Stimulated activated CD4-positive, alpha-beta T cell treated with anti-CD3 and anti-CD28 coated beads, Interleukin-1b, Interleukin-23, amount 100 ng/mL, for 4 hours (primary cell): ENCODE measurements at places on chromosomes 3 and 15.

DNA sequence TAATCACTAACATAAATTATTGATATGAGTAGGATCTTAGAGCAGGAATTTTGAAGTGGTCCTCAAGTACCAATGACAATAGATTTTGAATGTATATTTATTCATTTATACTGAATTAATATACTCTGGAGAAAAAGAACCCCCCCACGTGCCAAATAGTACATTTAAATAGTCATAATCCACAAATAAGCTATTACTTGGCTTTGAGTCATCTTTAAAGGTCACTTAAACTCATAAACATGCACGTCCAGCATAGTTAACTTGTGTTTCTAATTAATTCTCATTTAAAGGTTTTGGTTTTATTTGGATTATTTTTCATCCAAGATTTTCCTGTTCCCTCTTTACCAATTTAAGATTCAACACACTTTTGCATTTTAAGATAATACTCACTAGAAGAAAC lies 35.1 kb downstream of the FGF7 start:
- no peak for DNase-seq

DNA sequence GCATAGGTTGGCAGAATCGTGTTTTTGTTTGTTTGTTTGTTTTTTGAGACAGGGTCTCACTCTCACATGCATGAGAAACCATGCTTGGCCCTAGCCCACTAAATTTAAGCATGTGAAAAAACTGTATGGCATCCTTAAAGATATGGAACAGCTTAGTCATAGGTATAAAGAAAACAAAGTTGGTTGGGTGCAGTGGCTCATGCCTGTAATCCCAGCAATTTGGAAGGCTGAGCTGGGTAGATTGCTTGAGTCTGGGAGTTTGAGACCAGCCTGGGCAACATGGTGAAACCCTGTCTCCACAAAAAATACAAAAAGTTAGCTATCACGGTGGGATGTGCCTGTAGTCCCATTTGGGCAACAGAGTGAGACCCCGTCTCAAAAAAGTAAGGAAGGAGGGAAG lies 25.2 kb downstream of the EXD1 start:
- DNase-seq: no peak

DNA sequence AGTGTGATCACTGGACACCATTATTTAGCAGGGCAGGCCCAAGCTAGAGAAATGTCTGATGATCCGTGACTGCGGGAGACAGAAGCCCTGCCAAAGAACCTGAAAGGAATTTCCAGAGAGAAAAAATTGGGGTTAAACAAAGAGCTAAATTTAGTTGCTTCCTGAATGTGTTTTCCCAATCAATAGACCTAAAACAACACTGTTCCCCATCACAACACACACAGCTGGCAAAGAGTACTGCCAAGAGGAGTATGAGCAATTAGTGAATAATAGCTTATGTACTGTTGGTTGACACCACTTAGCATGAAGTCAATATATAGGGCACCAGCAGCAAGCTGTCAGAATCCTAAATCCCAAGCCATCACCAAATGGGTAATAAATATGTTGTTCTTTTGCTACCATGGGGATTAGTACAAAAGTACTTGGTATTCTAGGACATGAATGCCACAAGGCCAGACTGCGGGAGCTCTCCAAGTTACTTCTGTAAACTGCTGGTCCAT lies 35.7 kb downstream of the CLK3 start:
- DNase-seq: no peak

DNA sequence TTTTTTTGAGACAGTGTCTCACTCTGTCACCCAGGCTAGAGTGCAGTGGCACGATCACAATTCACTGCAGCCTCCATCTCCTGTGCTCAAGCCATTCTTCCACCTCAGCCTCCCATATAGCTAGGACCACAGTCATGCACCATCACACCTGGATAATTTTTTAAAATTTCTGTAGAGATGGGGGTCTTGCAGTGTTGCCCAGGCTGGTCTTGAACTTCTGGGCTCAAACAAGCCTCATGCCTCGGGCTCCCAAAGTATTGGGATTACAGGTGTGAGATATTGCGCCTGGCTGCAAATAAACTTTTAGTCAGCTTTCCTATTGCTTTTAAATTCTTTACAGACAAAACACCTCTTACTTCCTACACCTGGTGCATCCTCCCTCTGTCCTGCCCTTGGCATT lies 102.1 kb upstream of the VEPH1 start:
- no peak for DNase-seq

- DNase-seq: no peak
These were observed 27.6 kb upstream of the SEMA6D start for GRCh38 chr15:47689660-47690059.

GRCh38 chr3:131555456-131555855 lies 52.7 kb upstream of the MRPL3 start:
- no peak for DNase-seq

- DNase-seq: no peak
These were observed 287.3 kb upstream of the GBE1 start for GRCh38 chr3:82048711-82049110.

GRCh38 chr15:57777003-57777402 lies 70.5 kb downstream of the POLR2M start:
- no peak for DNase-seq

DNA sequence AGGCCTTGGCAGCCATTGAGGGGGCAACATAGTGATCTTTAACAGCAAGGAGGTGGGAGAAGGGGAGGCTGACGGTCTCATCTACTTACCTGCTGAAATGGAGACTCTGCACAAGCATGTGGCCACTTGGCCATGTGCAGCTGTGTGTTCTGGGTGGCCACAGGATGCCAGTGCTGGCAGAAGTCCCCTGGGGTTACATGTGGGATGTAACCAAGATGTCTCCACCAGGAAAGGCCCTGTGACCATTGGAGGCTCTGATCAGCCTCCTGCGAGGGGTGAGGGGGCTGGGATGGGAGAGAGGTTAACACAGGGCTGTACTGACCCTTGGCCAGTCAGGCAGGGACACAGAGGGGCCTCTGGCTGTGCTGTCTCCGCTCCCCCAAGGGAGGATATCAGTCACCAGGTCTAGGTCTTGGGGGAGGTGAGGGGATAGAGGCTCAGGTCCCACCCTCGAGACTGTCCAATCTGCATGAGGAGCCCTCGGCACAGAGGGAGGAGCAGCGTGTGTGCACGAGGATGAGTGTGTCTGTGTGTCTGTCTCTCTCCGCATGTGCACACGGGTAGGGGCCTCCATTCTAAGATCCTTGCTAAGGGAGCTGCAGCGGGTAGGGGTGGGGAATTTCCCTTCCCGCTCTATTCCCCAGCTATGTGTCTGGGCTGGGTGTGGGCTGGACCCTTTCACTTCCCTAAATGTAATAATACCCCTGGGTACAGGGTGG lies 19.5 kb downstream of the PRKCD start:
- no peak for DNase-seq

DNA sequence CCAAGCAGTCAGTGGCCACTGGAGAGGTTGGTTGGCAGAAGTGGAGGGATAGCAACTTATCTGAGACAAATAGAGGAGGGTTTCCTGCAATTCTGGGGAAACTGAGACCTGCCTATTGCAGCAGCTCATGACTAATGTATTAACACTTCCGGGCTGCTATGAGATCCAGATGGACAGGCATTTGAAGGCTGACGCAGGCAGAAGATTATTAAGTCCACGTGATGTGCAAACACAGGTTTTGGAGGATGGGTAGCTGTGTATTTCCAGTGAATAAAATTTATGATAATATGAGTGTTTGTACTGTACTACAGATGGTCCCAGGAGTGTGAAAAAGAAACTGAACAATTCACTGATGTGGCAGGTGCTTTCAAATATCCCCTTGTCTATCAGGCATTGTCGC lies 28.5 kb upstream of the CFAP161 start:
- no peak for DNase-seq

DNA sequence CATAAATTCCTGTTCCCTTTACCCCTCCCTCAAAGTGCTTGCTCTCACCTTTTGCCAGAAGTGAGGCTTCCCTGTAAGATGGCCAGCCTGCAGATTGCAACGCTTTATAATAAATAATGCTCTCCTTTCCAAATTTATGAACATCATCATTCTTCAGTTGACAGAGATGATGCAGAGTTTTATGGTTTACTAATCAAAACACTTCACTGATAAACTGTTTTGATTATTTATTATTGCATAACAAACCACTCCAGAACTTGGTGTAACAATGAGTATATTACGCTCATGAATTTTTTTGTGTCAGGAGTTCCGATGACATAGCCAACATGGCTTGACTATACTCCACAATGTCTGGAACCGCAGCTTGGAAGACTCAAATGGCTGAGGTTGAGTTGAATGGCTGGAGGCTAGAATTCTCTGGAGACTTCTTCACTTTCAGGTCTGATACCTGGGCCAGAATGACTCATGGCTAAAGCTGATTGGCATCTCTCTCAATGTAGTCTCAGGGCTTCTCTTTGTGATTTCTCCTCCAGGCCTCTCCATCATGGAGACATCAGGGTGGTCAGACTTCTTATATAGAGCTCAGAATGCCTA lies 27.3 kb upstream of the TGFBR2 start:
- no peak for DNase-seq

GRCh38 chr15:34759347-34759746 lies 4.5 kb upstream of the GJD2 start:
- DNase-seq: no peak

GRCh38 chr15:62857411-62857853 lies 185.1 kb upstream of the TPM1 start:
- DNase-seq: no peak

DNA sequence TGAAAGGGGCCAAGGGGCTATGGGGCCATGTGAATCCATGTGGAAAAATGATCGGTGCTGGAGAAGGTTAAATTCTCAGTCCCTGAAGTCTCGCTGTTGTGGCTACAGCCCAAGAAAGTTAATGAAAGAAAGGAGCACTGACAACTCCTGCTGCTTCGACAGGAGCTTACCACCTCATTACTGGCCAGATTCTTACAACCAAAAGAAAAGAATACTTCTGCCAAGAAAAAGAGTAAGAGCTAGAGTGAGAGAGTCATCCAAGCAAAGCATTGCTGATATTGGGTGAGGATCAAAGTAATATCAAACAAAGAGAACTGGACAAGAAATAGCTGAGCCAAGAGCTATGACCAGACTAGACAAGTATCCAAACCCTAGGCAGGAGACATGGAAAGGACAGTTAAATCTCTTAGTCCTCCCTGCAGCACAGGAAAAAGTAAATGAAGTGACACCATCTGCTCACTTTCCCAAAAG lies 348.4 kb upstream of the PLSCR5 start:
- no peak for DNase-seq

- DNase-seq: no peak
These were observed 5.3 kb downstream of the KNG1 start for GRCh38 chr3:186722457-186722856.
